ENCODE measurements at places on chromosomes 1 and 21. TPM values are rescaled to one million over a fixed set of nuclear protein-coding genes. Genes with fewer than 3 reads are reported as not detected.

GRCh38 chr1:185325413-185325812 is 8.4 kb upstream of the IVNS1ABP start:
- no peak overlapping the region for H3K4me3 ChIP-seq
- no peak for DNase-seq
- H3K36me3 ChIP-seq: no peaks in the 10 kb centered on the region

- H3K27me3 ChIP-seq: no peaks in the 10 kb centered on the region
- no peaks in the 10 kb centered on the region for H3K36me3 ChIP-seq
- no peak for DNase-seq
- no peak overlapping the region for H3K27ac ChIP-seq
- no peaks in the 10 kb centered on the region for H3K4me1 ChIP-seq
Observed at GRCh38 chr21:39651206-39651605, 38.5 kb downstream of the B3GALT5 start.

- no peak for DNase-seq
- H3K36me3 ChIP-seq: no peaks in the 10 kb centered on the region
- H3K4me1 ChIP-seq: peaks cover 3% of the 10 kb centered on the region
- H3K27me3 ChIP-seq: no peaks in the 10 kb centered on the region
- H3K27ac ChIP-seq: no peak overlapping the region
Observed at GRCh38 chr1:223179786-223180185, 36.7 kb upstream of the TLR5 start.

DNA sequence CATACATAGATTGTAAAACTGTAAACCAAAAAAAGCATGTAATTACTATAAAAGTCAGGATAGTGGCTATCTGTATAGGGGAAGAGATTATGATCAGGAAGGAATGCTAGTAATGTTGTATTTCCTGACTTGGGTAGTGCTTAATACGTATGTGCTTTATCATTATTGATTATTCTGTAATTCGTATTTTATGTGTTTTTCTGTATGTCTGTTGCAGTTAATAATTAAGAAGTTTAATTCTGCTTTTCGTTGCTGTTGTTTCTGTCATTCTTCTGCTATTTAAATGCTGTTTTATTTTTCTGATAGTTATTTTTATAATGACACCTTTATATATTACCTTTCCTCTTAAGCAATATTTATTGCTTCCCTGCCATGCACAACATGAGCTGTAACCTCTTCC is 29.3 kb upstream of the TRIM33 start:
- H3K4me3 ChIP-seq: no peak overlapping the region
- no peak overlapping the region for H3K27ac ChIP-seq
- no peaks in the 10 kb centered on the region for H3K4me1 ChIP-seq
- no peaks in the 10 kb centered on the region for H3K27me3 ChIP-seq
- H3K36me3 ChIP-seq: no peaks in the 10 kb centered on the region

DNA sequence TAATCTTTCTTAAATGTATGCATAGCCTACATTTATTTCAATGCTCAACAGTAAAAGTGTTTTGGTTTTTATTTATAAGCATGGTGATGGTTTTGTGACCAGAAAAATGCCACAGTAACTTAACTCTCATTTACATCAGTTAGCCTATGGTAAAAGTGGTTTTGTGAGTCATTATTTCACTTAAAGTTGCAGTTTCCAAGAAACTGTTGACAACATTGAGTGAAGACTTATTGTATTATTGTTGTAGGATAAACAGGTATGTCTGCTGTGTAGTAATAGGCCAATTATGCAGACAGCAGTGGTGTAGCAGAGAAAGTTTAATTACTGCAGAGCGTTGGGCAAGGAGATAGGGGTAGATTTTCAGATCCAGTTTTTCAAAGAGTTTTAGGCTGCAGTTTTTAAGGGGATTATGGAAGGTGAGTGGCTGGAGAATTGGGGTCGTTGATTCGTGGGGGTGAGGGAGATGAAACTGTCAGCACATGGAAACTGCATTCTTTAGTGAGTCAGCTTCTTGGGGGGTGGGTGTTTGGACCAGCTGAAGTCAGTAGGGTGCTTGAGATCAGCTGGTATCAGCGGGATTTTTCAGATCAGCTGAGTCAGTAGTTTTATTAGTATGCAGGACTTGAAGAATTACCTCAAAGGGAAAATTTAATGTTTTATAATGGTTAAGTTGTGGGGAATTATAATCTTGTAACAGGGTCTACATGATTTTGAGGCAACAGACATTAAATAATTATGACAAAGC is 168.7 kb upstream of the FMN2 start:
- H3K4me1 ChIP-seq: no peaks in the 10 kb centered on the region
- H3K27ac ChIP-seq: no peak overlapping the region

The APOBEC4 gene
- not detected for polyA plus RNA-seq

DNA sequence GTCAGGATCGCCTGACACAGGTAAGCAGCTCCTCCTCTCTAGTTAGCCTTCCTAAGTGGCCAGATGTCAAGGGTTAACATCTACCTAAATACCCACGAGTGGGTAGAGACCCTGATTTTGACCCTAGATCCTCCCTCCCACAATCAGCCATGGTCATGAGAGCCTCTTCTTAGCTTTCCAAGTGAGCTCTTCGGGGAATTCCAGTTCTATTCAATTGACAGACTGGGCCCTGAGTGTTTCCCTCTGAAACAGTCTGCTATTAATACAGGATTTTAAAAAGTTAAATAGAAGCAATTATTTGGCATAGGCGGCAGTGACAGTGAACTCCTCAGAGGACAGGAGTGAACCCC is 28.1 kb downstream of the C2CD2 start:
- peaks cover 22% of the 10 kb centered on the region for H3K4me1 ChIP-seq
- peak overlapping the region; percentile 78 for H3K27ac ChIP-seq
- H3K27me3 ChIP-seq: no peaks in the 10 kb centered on the region
- DNase-seq: no peak
- H3K4me3 ChIP-seq: peak overlapping the region; percentile 35

- H3K27me3 ChIP-seq: no peaks in the 10 kb centered on the region
- H3K36me3 ChIP-seq: no peaks in the 10 kb centered on the region
- H3K27ac ChIP-seq: no peak overlapping the region
- H3K4me3 ChIP-seq: no peak overlapping the region
- H3K4me1 ChIP-seq: peaks cover 4% of the 10 kb centered on the region
- DNase-seq: no peak
Observed at GRCh38 chr1:201186192-201186591, 4.4 kb upstream of the IGFN1 start.

- H3K36me3 ChIP-seq: no peaks in the 10 kb centered on the region
- no peaks in the 10 kb centered on the region for H3K4me1 ChIP-seq
- H3K4me3 ChIP-seq: no peak overlapping the region
- no peak overlapping the region for H3K27ac ChIP-seq
- no peaks in the 10 kb centered on the region for H3K27me3 ChIP-seq
Observed at GRCh38 chr1:16258591-16259135, 21.7 kb upstream of the CPLANE2 start.

The FCRLA gene
- 0.42 TPM for polyA plus RNA-seq

The MAP3K21 gene
- 0.87 TPM for polyA plus RNA-seq

The SPATC1L gene
- polyA plus RNA-seq: 21.3 TPM

DNA sequence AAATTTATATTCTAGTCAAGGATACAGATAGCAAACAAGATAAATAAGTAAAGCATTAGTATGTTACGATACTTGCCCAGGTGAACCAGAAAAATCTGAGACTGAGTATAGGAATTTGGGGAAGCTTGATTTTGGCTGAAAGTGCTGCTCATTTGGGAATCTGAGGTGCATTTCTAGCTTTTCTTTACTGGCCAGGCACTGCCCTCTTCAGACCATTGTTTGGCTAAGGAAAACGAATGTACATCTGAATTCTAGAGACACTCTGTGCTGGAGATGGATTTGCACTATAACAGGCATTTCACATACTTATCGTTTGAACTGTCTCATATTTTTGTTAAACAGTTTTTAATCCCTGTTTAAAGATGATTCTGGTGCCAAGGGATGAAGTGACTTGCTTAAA is 23.4 kb downstream of the ARID1A start:
- no peaks in the 10 kb centered on the region for H3K27me3 ChIP-seq
- peaks cover 24% of the 10 kb centered on the region for H3K4me1 ChIP-seq
- H3K27ac ChIP-seq: no peak overlapping the region
- no peak overlapping the region for H3K4me3 ChIP-seq
- no peak for DNase-seq
